Activated CD8-positive, alpha-beta memory T cell treated with anti-CD3 and anti-CD28 coated beads, Interleukin-2, amount 50 U/mL, for 48 hours (primary cell): ENCODE measurements at places on chromosomes 6 and 20.

DNA sequence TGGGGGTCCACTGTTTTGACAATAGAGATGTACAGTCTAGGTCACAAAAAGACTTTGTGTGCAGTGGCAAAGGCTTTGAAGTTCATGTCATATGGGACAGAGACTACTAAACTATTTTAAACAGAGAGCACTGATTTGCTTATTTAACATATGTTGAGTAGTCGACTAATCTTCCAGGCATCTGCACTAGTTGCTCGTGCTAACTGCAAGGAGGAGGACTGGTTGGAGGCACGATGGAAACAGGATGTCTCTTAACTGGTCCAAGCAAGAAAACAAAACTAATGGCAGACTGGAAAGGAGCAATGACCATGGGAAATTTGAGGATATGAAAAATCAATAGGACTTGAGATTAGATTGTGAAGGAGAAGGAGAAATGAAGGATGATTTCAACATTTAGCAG, 28.5 kb upstream of the ERVFRD-1 start:
- DNase-seq, result no peak

DNA sequence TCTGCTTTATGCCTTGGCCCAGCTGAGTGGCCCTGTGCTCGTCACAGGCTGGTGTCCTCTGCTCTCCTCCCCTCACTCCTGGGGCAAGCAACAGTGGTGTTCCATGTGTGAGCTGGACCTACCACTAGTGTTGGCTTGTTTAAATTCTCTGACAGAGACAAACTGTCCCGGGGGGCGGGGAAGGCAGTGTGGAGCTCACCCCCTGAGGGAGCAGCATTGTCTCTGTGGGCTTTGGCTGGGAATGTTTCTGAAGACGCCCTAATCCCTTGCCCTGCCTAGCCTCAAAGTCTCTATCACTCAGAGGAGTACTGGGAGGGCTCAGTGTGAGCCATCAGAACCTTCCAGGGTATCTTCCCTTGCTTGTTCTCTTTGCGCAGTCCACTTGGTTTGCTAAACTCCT, 5.2 kb upstream of the VEGFA start:
- DNase-seq, result no peak

DNA sequence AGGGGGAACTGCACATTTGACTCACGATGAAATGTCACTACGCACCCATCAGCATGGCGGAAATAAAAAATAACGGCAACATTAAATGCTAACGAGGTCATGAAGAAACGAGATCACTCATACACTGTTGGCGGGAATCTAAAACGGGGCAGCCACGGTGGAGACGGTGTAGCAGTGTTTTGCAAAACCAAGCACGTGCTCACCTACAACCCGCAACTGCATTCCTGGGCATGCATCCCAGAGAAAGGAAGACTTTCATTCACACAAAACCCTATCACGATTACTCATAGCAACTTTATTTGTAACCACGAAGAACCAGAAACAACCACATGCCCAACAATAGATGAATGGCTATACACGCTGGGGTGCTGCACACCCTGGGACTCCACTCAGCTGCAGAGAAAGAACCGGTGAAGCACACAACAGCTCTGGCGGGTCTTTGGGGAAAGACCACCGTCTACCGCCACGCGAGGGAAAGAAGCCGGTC, 77.0 kb downstream of the YTHDF1 start:
- DNase-seq, result no peak

DNA sequence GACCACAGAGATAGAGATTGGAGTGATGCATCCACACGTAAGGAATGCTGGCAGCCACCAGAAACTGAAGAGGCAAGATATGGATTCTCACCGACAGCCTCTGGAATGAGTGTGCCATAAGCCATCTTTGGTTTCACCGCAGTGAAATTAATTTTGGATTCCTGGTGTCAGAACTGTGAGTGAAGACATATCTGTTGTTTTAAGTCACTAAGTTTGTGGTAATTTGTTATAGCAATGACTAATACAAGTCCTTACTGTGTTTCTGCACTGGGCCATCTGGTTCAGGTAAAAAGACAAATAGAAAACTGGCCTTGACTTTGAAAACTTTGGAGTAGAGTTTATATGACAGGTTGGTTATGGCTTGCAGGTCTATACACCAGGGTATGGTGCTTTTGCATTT, 261.9 kb downstream of the PHF3 start:
- no peak for DNase-seq

GRCh38 chr6:56399672-56400263, 152.4 kb upstream of the COL21A1 start:
- DNase-seq, result no peak
